H7 (cell line): ENCODE measurements at places on chromosomes 3 and 15. TPM values are rescaled to one million over a fixed set of nuclear protein-coding genes. Genes with fewer than 3 reads are reported as not detected.

The PLSCR2 gene
- 5.1 TPM in 1 of 2 replicates, not detected in the other for total RNA-seq

The SH3GL3 gene
- total RNA-seq = 6.8 and 7.0 TPM in 2 replicates

The TRIM42 gene
- not detected in 2 replicates for total RNA-seq

The ACTC1 gene
- 1.6 and 2.0 TPM in 2 replicates for total RNA-seq

The ZNF860 gene
- 0.85 and 1.5 TPM in 2 replicates for total RNA-seq

The SLC24A5 gene
- 0.07 and 0.11 TPM in 2 replicates for total RNA-seq

The GOLGA8J gene
- 0.24 TPM in 1 of 2 replicates, not detected in the other for total RNA-seq

The RABL3 gene
- 13.2 and 14.5 TPM in 2 replicates for total RNA-seq

The ECE2 gene
- total RNA-seq = not detected in 2 replicates

The PLCL2 gene
- 1.9 and 3.3 TPM in 2 replicates for total RNA-seq

The PIK3CB gene
- total RNA-seq = 19.0 and 26.7 TPM in 2 replicates

The ACOX2 gene
- 2.9 and 4.2 TPM in 2 replicates for total RNA-seq

The GABRG3 gene
- 0.42 and 1.2 TPM in 2 replicates for total RNA-seq

The GLDN gene
- 0.35 and 0.67 TPM in 2 replicates for total RNA-seq

The PYGO1 gene
- 0.24 and 0.59 TPM in 2 replicates for total RNA-seq

The GRK7 gene
- total RNA-seq = 0.04 TPM in 1 of 2 replicates, not detected in the other

The CLDN1 gene
- 0.62 and 0.67 TPM in 2 replicates for total RNA-seq

The VPS33B gene
- 13.7 and 16.6 TPM in 2 replicates for total RNA-seq

The SLC22A14 gene
- 0.03 TPM in 1 of 2 replicates, not detected in the other for total RNA-seq

The MEF2A gene
- total RNA-seq = 13.6 and 19.7 TPM in 2 replicates

The ROPN1 gene
- total RNA-seq = not detected in 2 replicates

The ZNF501 gene
- 0.04 and 0.17 TPM in 2 replicates for total RNA-seq

The CIP2A gene
- total RNA-seq = 38.0 and 38.8 TPM in 2 replicates

The CPB1 gene
- total RNA-seq = 0.07 TPM in 1 of 2 replicates, not detected in the other

The TMEM42 gene
- total RNA-seq = 16.0 and 20.4 TPM in 2 replicates

The HTR3E gene
- total RNA-seq = not detected in 2 replicates

The RASGRP1 gene
- total RNA-seq = 2.8 and 2.9 TPM in 2 replicates

The ATP13A3 gene
- 46.5 and 71.8 TPM in 2 replicates for total RNA-seq

The FOXL2 gene
- 1.6 and 2.2 TPM in 2 replicates for total RNA-seq

The CDCP1 gene
- 1.5 and 2.2 TPM in 2 replicates for total RNA-seq

The IGF2BP2 gene
- total RNA-seq = 83.7 and 122 TPM in 2 replicates

The BCL2A1 gene
- not detected in 2 replicates for total RNA-seq

The CCR9 gene
- total RNA-seq = not detected in 2 replicates

The CTDSPL gene
- total RNA-seq = 20.3 and 21.1 TPM in 2 replicates

The PHLDB2 gene
- 39.6 and 43.3 TPM in 2 replicates for total RNA-seq

The INKA1 gene
- total RNA-seq = 2.3 and 6.5 TPM in 2 replicates

The PAQR5 gene
- total RNA-seq = 3.8 and 3.9 TPM in 2 replicates

The FAM162A gene
- 59.3 and 82.0 TPM in 2 replicates for total RNA-seq

The TRIM71 gene
- total RNA-seq = 105 and 151 TPM in 2 replicates

The CPLX3 gene
- total RNA-seq = 0.03 TPM in 1 of 2 replicates, not detected in the other

The GP5 gene
- not detected in 2 replicates for total RNA-seq

The IL17RE gene
- total RNA-seq = 1.5 and 1.9 TPM in 2 replicates

The ACVR2B gene
- 39.0 and 53.1 TPM in 2 replicates for total RNA-seq

The ZBTB47 gene
- 5.1 and 8.0 TPM in 2 replicates for total RNA-seq

The TGM5 gene
- not detected in 2 replicates for total RNA-seq

The DISP2 gene
- 0.04 and 0.52 TPM in 2 replicates for total RNA-seq

The CCR8 gene
- total RNA-seq = 0.15 TPM in 1 of 2 replicates, not detected in the other

The DNAJA4 gene
- 0.03 and 0.11 TPM in 2 replicates for total RNA-seq

The SKIL gene
- 102 and 165 TPM in 2 replicates for total RNA-seq

The CELF6 gene
- 0.21 TPM in 1 of 2 replicates, not detected in the other for total RNA-seq

The CD200 gene
- total RNA-seq = 40.9 and 49.4 TPM in 2 replicates

The SNTN gene
- total RNA-seq = not detected in 2 replicates

The TMEM207 gene
- total RNA-seq = not detected in 2 replicates

The B3GNT5 gene
- 3.0 and 3.7 TPM in 2 replicates for total RNA-seq

The IQSEC1 gene
- 13.5 and 22.5 TPM in 2 replicates for total RNA-seq

The EPHA3 gene
- 0.31 and 0.33 TPM in 2 replicates for total RNA-seq

The PRTG gene
- total RNA-seq = 2.0 and 2.9 TPM in 2 replicates

The EXOSC7 gene
- 83.4 and 96.3 TPM in 2 replicates for total RNA-seq

The ARL6IP5 gene
- total RNA-seq = 19.0 and 20.9 TPM in 2 replicates
